Adrenal gland (tissue), 19 donors: ENCODE measurements at places on chromosomes 3 and 15.

DNA sequence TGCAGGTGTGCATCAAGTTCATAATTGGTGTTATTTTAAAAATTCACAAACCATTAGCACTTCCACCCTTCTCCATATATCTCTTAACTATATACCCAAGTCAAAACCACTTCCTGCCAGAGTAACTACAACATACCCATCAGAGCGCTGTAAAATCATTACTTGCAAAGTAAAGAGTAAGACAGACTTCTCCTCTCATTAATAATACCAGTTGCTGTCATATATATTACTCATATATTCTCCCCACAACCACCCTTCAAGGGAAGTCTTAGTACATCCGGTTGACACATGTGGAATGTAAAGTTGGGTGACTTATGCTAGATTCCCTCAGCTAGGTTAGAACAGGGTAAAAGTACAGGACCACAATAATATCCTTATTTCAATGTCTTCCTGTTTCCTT is 5.6 kb downstream of the TERC start:
- H3K4me1 ChIP-seq: peaks cover 4% of the 10 kb centered on the region
- no peak for DNase-seq
- H3K27me3 ChIP-seq: no peaks in the 10 kb centered on the region
- H3K27ac ChIP-seq: no peak overlapping the region
- no peaks in the 10 kb centered on the region for H3K36me3 ChIP-seq

DNA sequence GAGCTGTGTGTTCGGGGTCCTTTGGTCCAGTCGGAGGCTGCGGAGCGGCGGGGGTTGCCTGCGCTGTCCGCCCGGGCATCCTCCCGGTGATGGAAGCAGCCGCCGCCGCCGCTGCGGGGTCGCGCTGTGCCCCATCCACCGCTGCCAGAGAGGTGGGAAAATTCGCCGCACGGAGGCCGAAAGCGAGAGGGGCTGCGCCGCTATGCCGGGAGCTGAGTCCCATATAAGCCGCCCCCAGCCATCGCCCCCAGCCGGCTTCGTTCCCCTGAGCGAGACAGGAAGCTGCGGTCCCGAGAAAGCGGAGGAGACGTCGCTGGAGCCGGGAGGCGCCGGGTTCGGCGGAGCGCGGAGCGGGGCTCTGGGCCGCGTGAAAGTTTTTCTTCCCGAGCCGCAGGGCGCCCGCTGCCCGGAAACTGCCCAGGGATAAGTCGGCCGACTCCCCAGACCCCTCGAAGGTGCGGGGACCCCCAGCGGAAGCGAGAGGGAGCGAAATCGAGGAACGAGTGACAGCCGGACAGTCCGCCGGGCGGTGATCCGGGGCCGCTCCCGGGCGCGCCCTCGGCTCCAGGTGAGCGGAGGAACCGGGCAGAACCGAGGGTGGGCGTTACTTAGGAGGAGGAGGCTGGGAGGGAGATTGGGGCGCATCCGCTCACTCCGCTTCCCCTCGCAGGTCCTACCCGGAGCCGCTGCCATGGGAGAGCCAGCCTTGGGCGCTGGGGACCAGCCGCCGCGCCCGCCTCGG is 574 bp downstream of the CHST2 start:
- H3K27me3 ChIP-seq: peaks cover 17% of the 10 kb centered on the region
- no peaks in the 10 kb centered on the region for H3K36me3 ChIP-seq
- H3K4me3 ChIP-seq: peak overlapping the region; percentile 33

DNA sequence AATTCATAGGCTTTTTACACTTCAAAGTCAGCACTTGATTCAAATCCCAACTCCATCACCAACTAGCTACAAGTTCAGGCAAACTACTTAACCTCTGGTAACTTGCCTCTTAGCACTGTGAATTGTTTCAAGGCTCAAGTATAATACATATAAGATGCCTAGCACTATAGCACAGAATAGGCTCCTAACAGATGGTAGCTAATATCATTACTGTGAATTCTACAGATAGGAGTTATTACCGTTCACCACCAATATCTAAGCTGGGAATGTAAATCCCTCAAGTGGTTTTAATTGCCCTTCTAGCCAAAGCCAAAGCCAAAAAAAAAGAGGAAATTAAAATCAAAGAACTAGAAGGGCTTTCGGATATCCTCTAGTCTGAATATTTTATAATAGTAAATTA is 15.4 kb downstream of the DLG1 start:
- DNase-seq: no peak
- H3K27me3 ChIP-seq: no peaks in the 10 kb centered on the region
- H3K36me3 ChIP-seq: peaks cover 8% of the 10 kb centered on the region
- H3K4me3 ChIP-seq: no peak overlapping the region
- no peak overlapping the region for H3K27ac ChIP-seq

- no peak overlapping the region for H3K4me3 ChIP-seq
- H3K4me1 ChIP-seq: peaks cover 4% of the 10 kb centered on the region
- H3K36me3 ChIP-seq: no peaks in the 10 kb centered on the region
- DNase-seq: peak; percentile 17
- H3K27me3 ChIP-seq: no peaks in the 10 kb centered on the region
These were observed 20.1 kb downstream of the KBTBD8 start for GRCh38 chr3:67018105-67018788.

GRCh38 chr3:79306934-79307570 is 460.7 kb downstream of the ROBO1 start:
- no peak for DNase-seq
- H3K27ac ChIP-seq: no peak overlapping the region
- H3K27me3 ChIP-seq: no peaks in the 10 kb centered on the region
- H3K36me3 ChIP-seq: no peaks in the 10 kb centered on the region
- no peaks in the 10 kb centered on the region for H3K4me1 ChIP-seq
- no peak overlapping the region for H3K4me3 ChIP-seq

GRCh38 chr15:73560501-73561117 is 72.6 kb downstream of the NPTN start:
- DNase-seq: no peak
- H3K4me3 ChIP-seq: no peak overlapping the region
- no peaks in the 10 kb centered on the region for H3K27me3 ChIP-seq
- no peaks in the 10 kb centered on the region for H3K36me3 ChIP-seq
- no peak overlapping the region for H3K27ac ChIP-seq

DNA sequence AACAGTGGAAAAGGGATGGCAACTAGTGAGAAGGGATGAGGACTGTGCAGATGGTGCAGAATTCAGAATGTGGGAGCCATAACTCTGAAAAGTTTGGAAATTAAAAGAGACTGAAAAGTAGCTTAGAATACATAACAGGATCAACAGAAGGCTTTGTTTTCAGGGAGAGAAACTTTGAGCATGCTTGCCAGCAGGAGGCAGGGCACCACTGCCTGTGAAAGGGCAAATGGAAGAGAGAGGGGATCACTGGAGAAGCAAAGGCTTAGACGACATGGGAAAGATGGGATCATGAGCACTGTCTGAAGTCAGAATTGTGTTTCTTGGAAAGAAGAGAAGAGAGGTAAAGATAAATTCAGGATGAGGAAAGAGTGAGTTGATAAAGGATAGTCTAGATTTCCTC is 99.6 kb downstream of the ABI3BP start:
- H3K27me3 ChIP-seq: no peaks in the 10 kb centered on the region
- DNase-seq: no peak
- H3K4me1 ChIP-seq: no peaks in the 10 kb centered on the region
- no peak overlapping the region for H3K27ac ChIP-seq
- H3K36me3 ChIP-seq: no peaks in the 10 kb centered on the region
- H3K4me3 ChIP-seq: no peak overlapping the region

GRCh38 chr15:44738340-44738984 is 2.1 kb downstream of the TRIM69 start:
- H3K36me3 ChIP-seq: no peaks in the 10 kb centered on the region
- H3K27ac ChIP-seq: no peak overlapping the region
- no peak for DNase-seq
- H3K4me1 ChIP-seq: peaks cover 5% of the 10 kb centered on the region
- no peak overlapping the region for H3K4me3 ChIP-seq

DNA sequence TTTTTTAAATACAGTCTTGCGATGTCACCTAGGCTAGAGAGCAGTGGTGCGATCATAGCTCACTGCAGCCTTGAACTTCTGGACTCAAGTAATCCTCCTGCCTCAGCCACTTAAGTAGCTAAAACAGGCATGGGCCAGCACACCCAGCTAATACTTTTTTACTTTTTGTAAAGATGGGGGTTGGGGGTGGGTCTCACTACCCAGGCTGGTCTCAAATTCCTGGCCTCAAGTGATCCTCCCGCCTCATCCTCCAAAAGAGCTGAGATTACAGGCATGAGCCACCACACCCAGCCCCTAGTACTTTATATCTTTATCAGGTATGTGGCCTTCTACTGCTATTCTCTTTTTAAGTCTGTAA is 8.3 kb downstream of the PEAK1 start:
- DNase-seq: no peak
- H3K36me3 ChIP-seq: no peaks in the 10 kb centered on the region
- H3K27ac ChIP-seq: no peak overlapping the region
- no peak overlapping the region for H3K4me3 ChIP-seq
- no peaks in the 10 kb centered on the region for H3K27me3 ChIP-seq
- H3K4me1 ChIP-seq: peaks cover 28% of the 10 kb centered on the region

DNA sequence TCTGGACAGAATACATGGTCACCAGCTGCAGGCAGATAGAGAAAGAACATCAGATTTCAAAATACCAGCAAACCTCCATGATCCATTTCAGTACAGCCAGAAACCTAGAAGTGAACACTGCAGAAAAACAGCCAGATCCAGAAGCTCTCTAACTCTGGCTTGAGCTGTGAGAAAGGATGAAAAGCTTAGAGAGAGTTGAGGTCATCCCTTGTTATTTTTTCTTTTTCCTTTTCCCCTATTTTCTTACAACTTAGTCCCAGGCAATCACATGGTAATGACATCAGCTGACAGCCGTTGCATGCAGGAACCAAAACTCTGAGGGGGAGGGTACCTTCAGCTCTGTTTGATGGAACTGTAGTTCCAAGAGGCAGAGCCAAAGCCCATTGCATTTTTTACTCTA is 113.2 kb downstream of the TCF12 start:
- DNase-seq: no peak
- no peaks in the 10 kb centered on the region for H3K36me3 ChIP-seq
- H3K4me1 ChIP-seq: peaks cover 14% of the 10 kb centered on the region
- no peaks in the 10 kb centered on the region for H3K27me3 ChIP-seq
- H3K4me3 ChIP-seq: no peak overlapping the region

GRCh38 chr3:114706591-114707232 is 412.9 kb downstream of the TIGIT start:
- H3K27me3 ChIP-seq: no peaks in the 10 kb centered on the region
- no peaks in the 10 kb centered on the region for H3K36me3 ChIP-seq

DNA sequence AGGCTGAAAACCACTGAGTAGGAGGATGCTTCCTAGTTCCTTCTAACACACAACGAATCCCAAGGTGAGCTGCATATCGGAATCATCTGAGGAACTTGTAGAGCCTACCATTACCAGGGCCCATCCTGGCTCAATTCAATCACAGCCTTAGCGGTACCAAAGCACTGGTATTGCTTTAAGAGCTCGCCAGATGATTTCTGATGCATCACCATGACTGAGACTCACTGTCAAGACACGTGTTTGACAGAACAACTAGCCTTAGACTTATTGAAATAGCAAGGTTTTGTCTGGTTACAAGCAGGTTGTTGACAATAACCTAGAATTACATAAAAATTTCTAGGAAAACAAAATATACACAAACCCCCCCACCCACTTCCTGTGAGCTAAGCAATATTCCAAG is 68.5 kb downstream of the CBLB start:
- no peak overlapping the region for H3K4me3 ChIP-seq
- no peaks in the 10 kb centered on the region for H3K36me3 ChIP-seq
- H3K4me1 ChIP-seq: peaks cover 10% of the 10 kb centered on the region
- no peak overlapping the region for H3K27ac ChIP-seq
- DNase-seq: no peak
- H3K27me3 ChIP-seq: no peaks in the 10 kb centered on the region

- H3K4me1 ChIP-seq: no peaks in the 10 kb centered on the region
- H3K4me3 ChIP-seq: no peak overlapping the region
- no peak overlapping the region for H3K27ac ChIP-seq
- no peak for DNase-seq
These were observed 294.7 kb downstream of the SOX2 start for GRCh38 chr3:182006431-182006830.

GRCh38 chr3:123883111-123883510 is 1.0 kb downstream of the MYLK start:
- no peaks in the 10 kb centered on the region for H3K36me3 ChIP-seq
- no peak for DNase-seq
- peaks cover 8% of the 10 kb centered on the region for H3K4me1 ChIP-seq
- no peak overlapping the region for H3K27ac ChIP-seq

DNA sequence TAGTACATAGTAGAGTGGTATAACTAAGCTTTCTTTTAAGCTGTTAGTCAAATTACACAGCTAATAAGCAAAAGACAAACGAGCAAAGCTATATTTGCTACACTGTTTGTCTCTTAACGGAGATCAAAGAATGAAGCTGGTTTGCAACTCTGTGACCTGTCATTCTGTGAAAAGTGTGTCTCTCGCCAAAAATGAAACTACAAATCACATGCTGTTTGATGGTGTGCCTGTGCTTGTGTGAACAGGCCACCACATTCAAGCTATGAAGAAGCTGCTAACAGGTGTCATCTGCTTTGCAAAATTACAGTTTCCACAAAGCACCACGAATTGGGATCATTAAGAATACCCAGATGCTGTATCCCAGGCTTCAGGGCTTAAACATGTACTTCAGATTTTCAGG is 667.8 kb upstream of the NAALADL2 start:
- H3K4me1 ChIP-seq: no peaks in the 10 kb centered on the region
- no peaks in the 10 kb centered on the region for H3K27me3 ChIP-seq
- no peak for DNase-seq

- H3K4me1 ChIP-seq: no peaks in the 10 kb centered on the region
- H3K36me3 ChIP-seq: no peaks in the 10 kb centered on the region
- DNase-seq: no peak
- no peak overlapping the region for H3K27ac ChIP-seq
These were observed 218.8 kb downstream of the UBE2E2 start for GRCh38 chr3:23421811-23422516.

DNA sequence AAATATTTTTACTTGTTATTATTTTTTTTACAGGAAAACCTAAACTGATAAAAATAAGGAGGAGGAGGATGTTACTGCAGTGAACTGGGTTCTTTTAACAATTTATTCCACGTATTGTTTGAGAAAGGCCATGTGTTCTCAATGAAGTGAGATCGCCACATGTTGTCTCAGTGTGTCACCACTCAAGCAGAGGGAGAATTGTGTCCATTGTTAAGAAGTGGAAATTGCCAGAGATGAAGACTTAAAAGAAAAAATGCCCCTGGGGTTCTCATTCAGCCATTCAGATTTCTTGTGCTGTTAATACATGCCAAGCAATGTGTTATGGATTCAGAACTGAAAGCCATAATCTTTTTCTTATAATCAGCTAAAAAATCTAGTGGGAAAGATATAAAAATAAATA is 297.1 kb downstream of the NSUN3 start:
- H3K27me3 ChIP-seq: no peaks in the 10 kb centered on the region
- no peaks in the 10 kb centered on the region for H3K36me3 ChIP-seq
- no peak overlapping the region for H3K4me3 ChIP-seq

- H3K36me3 ChIP-seq: no peaks in the 10 kb centered on the region
- no peak for DNase-seq
- no peaks in the 10 kb centered on the region for H3K27me3 ChIP-seq
- no peak overlapping the region for H3K4me3 ChIP-seq
- no peaks in the 10 kb centered on the region for H3K4me1 ChIP-seq
These were observed 237.3 kb downstream of the PDCD6IP start for GRCh38 chr3:34035775-34036174.

DNA sequence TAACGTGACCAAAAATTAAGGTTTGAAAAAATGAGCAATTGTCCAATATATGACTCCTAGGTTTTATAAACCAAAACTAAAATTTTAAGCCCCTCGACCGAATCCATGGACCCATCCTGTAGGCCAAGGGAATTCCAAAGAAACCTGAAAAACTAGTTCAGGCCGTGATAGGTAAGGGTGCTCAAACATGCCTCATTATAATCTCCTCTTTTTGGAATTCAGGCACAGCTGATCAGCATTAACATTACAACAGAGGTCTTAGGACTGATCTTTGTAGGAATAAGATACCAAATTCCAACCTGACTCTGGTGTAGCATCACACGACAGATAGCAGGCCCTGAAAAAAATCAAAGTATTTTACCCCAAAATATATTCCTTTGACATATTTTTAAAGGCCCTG is 155.7 kb downstream of the NEK10 start:
- H3K27me3 ChIP-seq: no peaks in the 10 kb centered on the region
- H3K4me3 ChIP-seq: no peak overlapping the region
- no peaks in the 10 kb centered on the region for H3K36me3 ChIP-seq
- no peak overlapping the region for H3K27ac ChIP-seq
